NCI-H526 (cell line): ENCODE measurements at places on chromosomes 5 and 9.

GRCh38 chr5:160452036-160452435 is 30.4 kb downstream of the PTTG1 start:
- no peak for DNase-seq

GRCh38 chr9:131178926-131179325 is 53.5 kb downstream of the NUP214 start:
- DNase-seq = no peak

DNA sequence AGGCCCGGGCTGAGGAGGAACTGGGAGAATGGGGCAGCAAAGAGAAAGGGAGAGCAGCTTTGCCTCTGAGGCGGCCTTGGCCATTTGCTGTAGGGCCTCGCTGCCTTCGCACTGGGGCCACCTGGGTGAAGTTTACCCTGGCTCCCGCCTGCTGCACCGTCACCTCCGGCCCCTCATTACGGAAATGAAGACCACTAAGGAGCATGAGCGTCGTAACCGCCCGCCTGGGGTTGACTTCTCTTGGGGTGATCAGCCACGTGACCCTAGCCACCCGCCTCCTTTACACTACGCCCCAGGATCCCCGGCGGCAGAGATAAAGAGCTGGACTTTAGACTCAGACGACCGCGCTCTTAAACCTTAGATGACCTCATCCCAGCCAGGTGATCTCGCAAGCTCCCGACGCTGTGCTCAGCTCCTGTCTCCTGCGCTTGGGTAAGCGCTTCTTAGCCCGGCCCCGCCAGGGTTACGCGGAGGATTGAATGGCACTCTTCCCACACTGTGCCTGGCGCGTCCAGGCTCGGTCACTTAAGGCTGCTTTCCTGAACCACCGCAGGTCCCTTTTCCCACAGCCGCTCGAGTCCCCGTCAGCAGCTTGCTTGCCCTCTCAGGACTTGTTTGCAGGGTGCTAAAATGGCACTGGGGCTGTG is 107.9 kb upstream of the LARP1 start:
- DNase-seq = peak; percentile 76

DNA sequence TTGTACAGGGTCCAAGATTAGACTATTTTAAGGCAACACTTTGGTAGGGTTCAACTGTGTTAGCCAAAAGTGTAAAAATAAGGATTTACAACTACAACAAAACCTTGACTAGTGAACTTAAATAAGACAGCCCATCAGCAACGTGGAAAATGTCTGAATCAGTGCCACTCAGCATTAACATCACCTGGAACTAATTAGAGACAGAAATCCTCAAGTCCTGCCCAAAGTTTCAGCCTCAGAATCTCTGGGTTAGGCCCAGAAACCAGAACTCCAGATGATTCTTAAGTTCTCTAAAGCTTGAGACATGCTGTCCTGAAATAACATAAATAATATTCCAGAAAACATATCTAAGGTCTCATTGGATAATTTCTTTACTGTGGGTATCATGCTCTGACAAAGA is 118.6 kb downstream of the SEMA6A start:
- no peak for DNase-seq

GRCh38 chr5:129724647-129725046 is 23.2 kb upstream of the MINAR2 start:
- DNase-seq = no peak

GRCh38 chr5:176714067-176714466 is 66.8 kb downstream of the TSPAN17 start:
- DNase-seq = no peak

DNA sequence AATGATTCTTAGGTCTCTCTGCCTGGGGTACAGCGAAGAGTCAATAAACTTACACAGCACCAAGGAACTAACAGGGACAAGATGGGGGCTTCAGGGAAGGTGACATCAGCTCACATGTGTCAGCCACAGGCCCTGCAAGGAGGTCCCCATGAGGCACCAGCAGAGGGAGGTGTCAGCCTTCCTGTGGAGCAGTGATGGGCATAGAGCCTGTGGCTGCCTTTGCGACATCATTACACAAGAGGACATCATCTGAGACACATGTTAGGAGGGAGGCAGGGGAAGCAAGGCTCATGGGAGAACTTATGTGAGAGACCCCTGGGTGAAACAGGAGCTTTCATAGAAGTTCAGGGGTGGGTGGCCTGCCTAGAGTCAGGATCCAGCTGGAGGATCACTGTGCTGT is 389.6 kb downstream of the SEMA5A start:
- DNase-seq = peak; percentile 11

- DNase-seq = no peak
Observed at GRCh38 chr5:168317096-168317520, 25.7 kb downstream of the WWC1 start.

DNA sequence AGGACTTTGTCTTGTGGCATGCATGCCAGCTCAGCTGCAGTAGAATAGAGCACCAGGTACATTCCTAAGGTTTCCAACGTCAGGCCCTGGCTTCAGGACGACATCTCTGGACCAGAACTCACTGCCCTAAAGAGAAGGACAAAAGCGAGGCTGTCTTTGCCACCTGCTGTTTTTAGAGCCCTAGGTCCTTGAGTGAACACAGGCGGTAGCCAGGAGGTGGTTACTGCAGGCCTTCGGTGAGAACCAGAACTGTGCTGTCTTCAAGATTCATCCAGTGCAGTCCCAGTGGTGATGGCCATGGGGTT is 288.9 kb upstream of the CDH18 start:
- no peak for DNase-seq

GRCh38 chr9:38442473-38443096 is 18.3 kb upstream of the IGFBPL1 start:
- no peak for DNase-seq

DNA sequence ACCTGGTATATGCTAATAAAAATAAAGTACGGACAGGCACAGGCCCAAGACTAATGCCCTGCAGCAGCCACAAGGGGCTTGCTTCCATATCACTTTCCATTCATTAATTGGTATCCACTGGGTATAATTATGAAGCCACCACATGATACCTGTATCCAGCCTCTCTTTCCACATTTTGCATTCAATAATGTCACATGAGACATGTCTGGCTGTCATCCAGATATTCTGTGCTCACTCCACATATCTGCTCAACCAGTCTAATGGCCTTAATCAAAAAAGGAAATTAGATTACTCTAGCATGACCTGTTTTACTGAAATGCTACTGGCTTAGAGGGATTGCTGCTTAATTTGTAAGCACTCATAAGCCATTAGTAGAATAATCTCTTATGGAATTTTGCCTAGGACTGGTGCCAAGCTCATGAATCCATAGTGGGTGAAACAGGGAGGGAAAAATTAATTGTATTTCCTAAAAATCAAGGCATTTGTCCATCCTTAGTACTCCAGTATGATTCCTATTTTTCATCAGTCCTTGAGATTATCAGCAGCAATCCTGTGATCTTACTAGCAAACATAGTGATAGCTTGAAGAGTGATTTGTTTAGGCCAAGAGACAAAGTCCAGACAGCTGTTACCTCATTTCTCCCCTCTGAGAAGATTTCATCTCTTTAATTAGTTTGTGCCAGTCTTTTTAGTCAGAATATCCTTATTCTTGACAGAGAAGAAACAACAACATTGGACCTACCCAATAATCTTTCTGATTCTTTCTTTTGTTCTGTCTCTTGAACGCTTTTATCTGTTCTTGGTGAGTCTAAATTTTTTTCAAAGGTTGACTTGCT is 119.2 kb upstream of the ABCA1 start:
- no peak for DNase-seq

GRCh38 chr9:33637881-33638280 is 113.8 kb downstream of the ANKRD18B start:
- peak; percentile 68 for DNase-seq

DNA sequence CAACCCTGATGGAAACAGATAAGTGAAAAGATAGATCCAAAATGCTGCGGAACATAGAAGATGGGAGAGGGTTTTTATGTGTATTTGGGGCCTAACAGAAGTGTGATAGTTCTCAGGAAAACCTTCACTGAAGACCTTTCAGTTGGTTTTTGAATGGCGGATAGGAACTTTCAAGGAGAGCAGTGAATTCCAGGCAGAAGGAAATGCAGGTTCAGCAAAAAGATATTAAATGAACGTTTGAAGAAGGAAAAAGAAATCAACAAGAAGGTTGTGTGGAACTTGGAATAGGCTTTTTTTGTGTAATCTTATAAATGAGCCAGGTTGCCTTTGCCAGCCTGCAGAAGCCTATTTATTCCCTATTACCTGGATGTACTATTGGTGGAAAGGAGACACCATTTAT is 2.1 kb downstream of the PPIP5K2 start:
- no peak for DNase-seq

DNA sequence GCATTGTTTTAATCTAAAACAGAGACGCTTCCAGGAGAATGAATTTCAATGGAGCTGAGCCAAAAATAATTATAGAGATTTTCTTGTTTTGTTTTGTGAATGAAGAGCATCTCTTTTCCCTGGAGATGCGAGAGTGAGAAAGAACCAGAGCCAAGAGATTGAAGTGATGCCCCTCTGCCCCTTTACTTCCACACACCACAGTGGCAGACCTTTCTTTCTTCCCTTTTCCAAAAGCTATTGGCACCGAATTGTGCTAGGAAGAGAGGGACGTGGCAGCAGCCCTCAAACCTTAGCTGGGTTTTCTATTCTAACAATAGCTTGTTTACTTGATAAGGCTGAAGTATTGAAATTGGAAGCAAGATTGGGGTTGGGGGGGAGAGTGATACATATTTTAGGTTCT is 133.0 kb upstream of the TMEM161B start:
- DNase-seq = no peak

GRCh38 chr9:14924230-14925219 is 14.3 kb upstream of the FREM1 start:
- DNase-seq = peak; percentile 28
